ENCODE measurements at places on chromosomes 7 and 10.

DNA sequence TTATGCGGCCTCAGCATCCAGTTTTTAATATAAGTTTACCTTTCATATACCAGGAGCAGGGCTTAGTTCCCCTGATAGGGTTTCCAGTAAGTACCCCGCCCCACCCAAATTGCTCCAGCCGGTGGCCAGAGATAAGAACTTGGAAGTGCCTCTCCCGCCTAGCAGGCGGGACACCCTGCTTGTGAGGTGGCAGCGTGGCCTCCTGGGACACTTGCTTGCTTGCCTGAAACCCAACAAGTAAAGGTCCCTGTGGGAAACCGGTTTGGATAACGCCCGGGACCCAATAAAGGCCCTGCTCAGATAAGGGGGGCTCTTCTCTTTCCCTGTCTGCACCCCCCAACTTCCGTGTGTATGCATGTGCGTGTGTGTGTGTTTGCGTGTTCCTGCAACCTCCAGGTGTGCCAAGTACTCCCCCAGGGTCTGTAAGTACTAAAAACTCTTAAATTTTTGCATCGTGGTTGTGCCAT lies 154.3 kb downstream of the ARHGAP21 start:
- DNase-seq, result no peak

DNA sequence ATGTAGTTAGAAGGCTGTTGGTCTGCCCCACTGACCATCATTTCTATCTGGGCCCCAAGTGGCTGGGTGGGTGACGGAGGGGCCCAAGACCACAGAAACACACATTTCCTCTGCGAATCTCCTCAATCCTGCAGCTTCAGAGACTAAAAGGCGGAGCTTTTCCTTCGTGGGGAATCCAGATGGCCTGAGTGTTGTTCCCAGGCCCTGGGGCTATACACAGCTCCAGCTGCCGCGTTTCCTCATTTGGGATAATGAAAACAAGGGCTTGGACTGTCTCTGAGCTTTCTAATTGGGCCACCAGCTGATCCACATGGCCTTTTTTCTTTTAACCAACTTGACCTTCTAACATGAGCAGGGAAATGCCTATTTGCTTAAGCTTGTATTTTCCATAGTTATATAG lies 339.9 kb downstream of the CXCL12 start:
- no peak for DNase-seq

GRCh38 chr7:119086026-119086425 lies 861.5 kb downstream of the ANKRD7 start:
- no peak for DNase-seq

- DNase-seq, result no peak
These were observed 39.2 kb downstream of the AGAP3 start for GRCh38 chr7:151125470-151125845.

DNA sequence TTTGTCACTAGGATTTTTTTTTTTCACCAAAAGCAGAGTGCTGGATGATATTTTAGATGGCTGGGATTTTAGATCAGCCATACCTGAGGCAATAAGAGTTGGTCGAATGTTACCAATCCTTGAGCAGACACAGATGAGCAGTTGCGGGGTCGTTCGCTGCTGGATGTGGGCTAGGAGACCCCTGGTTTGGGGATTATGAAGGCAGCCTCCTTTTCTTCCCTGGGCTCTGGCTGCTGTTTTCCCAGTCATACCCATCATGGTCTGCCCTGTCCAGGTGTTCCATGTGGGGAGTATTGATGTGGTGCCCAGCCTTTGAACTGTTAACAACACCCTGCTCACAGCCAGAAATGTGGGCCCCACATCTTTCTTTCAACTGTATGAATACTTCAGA lies 5.0 kb downstream of the PTPRE start:
- DNase-seq, result no peak

GRCh38 chr7:142602183-142602582 lies 147.1 kb upstream of the PRSS1 start:
- no peak for DNase-seq

Measured in suppressor macrophage treated with lipopolysaccharide for 4 hours (primary cell).